ENCODE measurements at places on chromosomes 16 and 17.

GRCh38 chr17:15480204-15480603 is 12.8 kb upstream of the CDRT4 start:
- no peak for DNase-seq

DNA sequence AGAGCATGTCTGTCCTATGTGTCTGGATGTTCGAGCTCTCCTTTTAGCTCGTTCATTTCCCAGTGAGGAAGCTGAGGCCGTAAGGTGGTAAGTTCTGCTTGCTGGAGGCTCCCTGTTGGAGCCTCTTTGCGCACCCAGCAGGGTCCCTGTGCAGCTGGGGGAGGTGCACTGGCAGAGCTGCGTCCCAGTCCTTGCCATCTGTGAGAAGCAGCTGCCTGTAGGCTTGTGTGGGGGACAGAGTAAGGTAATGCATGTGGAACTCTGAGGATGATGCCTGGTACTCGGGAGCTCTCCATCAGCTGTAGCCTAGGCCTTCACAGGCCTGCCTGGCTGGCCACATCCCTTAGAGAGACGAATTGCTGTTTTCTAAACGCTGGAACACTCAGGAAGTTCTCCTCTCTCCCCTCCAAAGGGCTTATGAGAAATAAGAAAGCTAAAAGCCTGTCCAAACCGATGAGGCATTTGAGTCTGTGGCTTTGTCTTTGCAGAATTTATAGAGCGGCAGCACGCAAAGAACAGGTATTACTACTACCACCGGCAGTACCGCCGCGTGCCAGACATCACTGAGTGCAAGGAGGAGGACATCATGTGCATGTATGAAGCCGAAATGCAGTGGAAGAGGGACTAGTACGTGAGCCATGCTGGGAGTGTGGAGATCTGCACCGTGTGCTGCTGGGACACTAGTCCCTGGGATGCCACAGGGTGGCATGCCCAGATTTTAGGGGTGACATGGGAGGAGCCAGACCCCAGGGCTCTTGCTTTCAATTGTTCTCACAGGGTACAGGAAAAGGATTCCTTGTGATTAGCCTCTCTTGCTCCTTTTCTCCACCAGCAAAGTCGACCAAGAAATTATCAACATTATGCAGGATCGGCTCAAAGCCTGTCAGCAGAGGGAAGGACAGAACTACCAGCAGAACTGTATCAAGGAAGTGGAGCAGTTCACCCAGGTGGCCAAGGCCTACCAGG is 1.6 kb downstream of the NDUFB10 start:
- DNase-seq = no peak

- no peak for DNase-seq
Observed at GRCh38 chr17:67449065-67449464, 72.0 kb downstream of the PITPNC1 start.

- no peak for DNase-seq
Observed at GRCh38 chr17:77491921-77492445, 351.2 kb downstream of the SEC14L1 start.

DNA sequence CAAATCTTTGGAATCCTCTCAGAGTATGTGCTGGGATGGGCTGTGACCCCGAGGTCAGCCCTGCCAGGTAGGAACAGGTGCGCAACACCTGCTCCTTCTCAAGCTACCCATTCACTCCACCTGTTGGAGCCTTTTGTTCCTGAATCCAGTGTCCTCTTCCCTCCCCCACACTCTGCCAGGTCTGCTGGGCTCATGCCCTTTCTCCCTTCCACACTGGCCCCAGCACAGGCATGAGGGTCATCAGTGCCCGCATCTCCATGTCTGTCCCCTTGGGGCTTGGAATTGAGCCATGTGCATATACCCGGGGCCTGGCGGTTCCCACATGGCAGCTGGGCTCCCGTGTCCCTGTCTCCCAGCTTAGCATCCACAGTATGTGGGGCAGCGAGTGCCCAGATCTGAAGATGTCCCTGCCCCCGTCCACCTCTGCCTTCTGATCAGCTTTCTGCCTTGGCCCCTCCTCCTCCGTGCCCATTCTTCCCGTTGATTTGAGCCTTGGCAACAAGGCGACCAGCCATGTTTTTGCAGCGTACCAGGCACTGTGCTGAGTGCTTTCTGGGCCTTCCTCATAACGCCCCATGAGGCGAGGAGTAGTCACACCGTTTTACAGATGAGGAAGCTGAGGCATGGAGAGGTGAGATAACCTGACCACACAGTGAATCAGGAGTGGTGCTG is 102.2 kb downstream of the RAP1GAP2 start:
- no peak for DNase-seq

DNA sequence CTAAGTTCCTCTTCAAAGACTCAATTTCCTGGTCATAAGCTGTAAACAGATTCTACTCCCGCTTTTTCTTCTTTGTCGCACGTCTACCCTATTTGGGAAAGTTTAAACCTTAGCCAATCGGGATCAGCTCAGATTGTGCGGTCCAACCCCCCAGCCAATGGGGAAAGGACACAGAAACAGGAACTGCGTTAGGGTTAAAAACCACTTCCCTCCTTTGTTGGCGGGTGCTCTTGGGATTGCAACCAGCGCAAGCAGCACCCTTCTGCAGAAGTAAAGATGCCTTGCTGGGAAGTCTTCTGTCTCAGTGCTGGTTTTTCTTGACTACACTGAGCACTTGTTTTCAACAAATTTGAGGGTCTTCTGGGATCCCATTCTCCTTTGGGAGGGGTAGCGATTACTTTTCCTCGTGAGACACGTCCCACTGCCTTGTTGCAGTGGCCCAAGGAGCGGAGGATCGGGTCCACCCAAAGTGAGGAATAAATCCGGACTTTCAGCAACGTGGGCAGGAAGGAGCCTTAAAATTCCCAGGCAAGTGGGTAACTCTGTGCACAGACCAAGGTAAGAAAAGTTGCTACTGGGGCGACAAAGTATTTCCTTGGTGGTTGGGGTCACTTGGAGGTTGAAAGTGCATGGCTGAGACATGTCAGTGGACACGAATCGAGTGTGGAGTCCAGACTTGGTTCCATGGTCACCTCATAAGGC is 1.0 kb upstream of the YPEL3 start:
- DNase-seq = no peak

DNA sequence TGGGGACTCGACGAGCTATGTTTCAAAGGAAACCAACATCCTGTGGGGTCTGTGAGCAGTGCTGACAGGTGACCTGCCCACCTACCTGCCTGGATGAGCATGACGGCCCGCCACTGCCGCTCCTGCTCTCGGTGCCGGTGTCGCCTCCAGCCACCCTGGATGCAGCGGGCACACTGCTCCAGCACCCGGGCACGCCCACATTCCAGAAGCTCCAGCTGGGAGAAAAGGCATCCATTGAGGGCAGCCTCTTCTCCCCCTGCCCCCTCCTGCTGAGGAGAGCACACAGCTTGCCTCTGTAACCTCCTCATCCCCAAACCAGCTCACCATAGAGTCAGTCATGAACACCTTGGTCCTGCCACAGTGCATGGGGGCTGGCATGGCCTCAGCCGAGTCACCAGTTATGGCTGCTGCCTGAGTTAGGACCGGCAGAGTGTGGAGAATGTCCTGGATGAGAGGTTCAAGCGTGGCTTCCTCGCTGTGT is 14.3 kb downstream of the ZNHIT3 start:
- DNase-seq = no peak

GRCh38 chr17:78338486-78339259 is 21.2 kb downstream of the SOCS3 start:
- no peak for DNase-seq

GRCh38 chr16:23310217-23310616 is 8.1 kb downstream of the SCNN1B start:
- no peak for DNase-seq

GRCh38 chr16:56604966-56605365 is 3.4 kb upstream of the MT2A start:
- no peak for DNase-seq

- DNase-seq = no peak
Observed at GRCh38 chr16:30033270-30033669, 2.2 kb upstream of the TLCD3B start.

DNA sequence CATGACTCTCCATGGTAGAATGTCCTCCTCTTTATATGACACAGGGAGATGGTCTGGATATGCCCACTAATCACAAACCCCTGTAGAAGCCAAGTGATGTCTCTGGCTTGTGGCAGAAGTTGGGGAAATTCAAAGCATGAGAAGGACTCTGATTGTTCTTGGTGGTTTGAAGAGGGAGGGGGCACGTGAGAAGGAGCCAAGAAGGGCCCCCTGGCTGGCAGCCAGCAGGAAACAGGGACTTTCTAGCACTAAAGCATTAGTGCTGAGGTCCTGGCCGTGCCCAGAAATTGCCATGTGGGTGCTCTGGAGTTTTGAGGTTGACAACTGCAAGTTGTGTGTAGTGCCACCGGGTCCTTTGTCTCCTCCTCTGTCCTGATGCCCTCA is 199.9 kb downstream of the LGALS9B start:
- DNase-seq = no peak

DNA sequence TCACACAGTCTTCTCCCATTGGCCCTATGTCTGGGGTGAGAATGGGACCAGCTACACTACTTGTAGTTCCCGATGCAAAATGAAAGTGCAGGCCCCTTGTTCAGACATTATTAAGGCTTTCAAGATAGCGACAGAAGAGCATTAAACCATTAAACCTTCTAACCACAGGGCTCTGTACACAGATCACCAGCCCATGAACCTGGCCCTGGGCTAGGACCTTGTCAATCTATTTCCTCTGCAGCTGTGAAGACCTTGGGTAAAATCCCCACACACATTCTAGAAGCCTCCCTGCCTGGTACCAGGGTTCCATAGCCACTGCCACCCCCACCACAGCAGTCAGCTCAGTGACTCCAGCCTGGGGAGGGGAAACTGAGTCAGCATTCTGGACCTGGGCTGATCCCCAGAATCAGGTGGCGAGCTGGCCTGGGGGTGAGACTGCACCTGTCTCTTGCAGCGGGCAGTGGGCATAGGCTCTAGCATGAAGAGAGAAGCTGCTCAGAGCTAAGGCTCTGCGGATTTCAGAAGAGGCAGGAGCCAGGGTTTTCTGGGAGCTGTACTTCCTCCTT is 119.7 kb upstream of the LHX1 start:
- no peak for DNase-seq

GRCh38 chr17:64223931-64224629 is 39.0 kb downstream of the TEX2 start:
- DNase-seq = no peak

DNA sequence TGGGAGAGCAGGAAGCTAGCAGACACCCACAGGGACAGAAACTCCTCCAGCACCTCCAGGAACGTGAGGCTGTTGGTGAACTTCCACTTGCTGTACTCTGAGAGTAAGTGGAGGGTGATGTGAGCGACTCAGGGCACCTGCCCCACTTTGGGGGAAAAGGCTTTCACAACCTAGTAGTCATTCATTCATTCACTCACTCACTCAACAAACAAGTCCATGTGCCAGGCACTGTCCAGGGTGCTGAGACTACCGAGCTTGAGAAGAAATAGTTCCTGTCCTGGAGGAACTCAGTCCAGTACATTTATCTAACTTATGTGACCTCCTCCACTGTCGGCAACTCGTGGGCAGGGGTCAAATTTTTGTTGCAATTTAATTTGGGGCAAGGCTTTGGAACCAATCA is 26.6 kb downstream of the LGALS9 start:
- DNase-seq = no peak

DNA sequence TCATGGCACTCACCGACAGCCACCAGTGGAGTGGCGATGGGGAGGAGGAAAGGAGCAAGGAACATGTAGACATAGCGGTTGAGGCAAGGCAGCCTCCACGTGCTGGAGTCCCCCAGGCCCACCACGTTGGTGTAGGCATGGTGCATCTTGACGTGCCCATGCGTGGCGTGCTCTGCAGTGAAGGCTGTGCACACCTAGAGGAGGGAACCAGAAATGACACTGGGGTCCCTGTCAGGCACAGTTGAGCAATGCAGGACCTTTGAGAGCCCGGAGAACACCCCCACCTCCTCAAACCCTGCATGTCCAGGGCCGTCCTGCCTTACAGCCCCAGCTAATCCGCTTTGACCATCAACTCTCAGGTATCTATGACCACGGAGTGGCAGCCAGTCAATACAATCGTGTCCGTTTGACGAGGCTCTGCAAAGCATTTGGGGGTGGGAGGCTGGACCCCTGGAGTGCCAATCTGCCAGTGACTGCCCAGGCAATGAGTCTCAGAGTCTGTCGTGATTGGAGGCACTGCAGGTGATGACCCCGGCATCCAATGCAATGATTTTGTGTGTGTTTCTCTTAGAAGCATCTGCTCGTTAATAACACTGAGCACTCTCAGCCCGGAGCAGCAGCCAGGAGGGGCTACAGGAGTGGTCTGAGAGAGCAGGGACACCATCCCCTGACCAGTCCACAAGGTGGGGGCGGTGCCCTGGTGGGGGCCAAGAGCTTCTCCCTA is 9.9 kb upstream of the FDXR start:
- DNase-seq = no peak

DNA sequence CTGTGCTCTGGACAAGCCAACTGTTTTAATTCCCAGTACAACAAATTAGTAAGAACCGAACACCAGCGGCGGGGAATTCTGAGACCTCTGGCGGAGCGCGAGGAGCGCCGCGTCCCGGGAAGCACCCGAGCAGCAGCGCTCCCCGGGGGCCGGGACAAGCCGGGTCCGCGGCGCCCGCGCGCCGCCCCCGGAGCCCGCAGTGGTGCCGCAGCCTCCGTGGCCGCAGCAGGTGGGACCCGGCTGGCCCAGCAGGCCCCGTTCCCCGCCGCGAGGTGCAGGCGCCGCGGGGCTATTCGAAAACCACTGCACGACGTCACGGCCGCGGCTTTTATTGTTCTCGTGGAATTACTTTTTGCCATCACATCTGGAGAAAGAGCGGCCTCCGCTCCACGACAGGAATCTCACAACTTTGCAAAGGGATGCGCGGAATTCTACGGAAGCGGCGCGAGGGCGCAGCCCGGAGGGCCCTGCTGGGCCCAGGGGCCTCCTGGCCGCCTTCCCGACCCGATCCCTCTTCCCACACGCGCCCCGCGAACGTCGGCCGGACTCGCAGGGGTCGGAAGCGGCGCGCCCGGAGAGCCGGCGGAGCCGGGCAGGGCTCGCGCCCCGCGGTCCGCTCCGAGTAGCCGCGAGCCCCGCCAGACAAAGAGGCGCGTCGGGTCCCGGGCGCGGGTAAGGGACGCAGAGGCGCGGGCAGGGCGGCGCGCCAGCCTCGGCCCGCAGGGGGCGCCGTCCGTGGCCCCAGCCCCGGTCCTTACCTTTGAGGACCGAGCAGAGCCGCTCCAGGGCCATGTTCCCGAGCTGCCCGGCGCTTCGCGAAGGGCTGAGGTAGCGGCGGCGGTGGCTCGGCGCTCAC is 696 bp downstream of the NETO2 start:
- peak; percentile 61 for DNase-seq

DNA sequence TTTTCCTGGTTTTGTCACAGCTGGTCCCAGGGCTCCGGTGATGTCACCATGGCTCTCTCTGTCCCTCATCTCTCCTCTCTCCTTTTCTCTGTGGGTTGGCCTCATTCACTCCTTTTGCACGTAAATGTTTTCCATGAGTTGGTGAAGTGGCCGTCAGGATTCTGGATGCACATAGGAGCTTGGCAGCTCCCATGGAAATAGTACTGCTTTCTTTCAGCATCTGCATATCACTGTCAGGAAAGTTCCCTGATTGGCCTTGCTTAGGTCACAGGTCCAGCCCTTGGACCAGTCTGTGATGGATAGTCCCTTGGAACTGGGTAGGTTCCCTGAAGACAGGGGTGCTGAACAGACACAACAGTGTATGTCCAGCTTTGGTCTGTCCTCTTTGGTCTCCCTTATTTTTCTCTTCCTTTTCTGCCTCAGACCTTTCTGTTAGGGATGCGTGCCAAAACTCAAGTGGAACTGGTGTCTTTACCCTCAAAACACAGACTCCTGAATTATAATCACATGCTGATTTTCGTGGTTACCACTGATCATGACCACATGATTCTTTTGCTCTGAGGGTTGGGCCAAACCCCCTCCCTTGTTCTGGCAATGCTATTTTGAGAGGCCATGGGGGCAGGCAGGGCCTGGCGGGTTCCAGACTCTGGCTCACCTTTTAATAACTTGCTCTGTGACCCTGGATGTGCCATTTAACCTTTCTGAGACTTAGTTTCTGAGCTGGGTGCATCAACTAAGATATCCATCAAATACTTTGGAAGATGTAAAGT is 99.0 kb downstream of the MSI2 start:
- no peak for DNase-seq
